ENCODE measurements at places on chromosomes 6 and 20.
A peak's percentile ranks its signal among the peaks of the same experiment; 100 is the strongest.

- no peak for DNase-seq
Measured at GRCh38 chr6:109348226-109348625, 34.0 kb downstream of the CD164 start.

- DNase-seq, result no peak
Measured at GRCh38 chr6:168192195-168192900, 113.3 kb upstream of the FRMD1 start.

GRCh38 chr6:109854541-109855308, 123.4 kb upstream of the GPR6 start:
- peak; percentile 75 for DNase-seq

GRCh38 chr6:36777801-36778200, 61.4 kb downstream of the CPNE5 start:
- no peak for DNase-seq

DNA sequence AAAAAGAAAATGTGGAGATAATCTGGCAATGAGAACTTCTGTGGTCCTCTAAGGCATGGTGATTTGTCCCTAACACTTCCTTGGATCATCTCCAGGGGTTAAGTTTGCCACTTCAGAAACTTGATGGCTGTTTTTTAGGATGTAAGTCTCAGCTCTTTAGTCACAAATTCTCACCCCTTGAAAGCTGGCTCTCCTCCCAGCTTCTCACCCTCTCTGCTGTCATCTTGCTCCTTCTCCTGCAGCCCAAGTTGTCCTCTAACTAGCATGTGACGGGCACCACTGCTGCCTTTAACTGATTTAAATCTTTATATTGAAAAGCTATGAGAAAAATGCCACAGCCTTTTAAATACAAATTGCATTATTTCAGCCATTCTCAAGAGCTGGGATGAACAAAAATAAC, 107.8 kb downstream of the MAP3K5 start:
- DNase-seq, result no peak

DNA sequence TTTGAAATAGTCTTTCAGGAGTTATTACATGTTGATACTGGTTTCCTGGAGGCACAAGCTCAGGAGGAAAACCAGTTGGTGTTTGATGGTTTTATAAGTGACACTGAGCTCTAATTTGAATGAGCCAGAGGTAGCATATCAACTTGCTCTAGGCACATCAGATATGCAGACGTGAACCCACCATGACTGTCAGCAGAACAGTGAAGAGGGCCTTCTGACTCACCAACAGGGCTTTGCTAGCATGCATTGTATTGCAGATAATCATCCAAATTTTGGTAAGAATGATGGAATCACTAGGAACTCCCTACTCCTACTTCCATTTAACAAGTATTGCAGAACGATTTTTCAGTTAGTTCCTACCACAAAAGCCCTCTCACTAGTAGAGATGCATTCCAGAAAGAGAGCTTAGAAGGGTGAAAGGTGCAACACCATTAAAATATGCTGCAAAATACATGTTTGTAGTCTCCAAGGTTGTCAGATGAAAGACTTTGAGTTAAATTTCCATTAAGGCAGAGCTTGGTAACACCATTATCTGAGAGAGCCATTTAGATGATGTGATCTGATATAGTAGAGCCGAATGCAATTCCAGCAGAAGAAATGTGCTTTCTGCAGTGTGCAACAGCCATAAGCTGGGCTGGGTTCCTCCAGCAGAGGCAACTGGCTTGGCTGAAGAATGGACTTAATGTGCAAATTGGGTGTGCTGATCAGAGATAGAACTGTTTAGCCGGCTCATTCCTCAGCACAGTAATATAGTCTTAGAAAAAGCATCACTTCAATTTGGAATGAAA, 968.7 kb upstream of the ADGRB3 start:
- no peak for DNase-seq

DNA sequence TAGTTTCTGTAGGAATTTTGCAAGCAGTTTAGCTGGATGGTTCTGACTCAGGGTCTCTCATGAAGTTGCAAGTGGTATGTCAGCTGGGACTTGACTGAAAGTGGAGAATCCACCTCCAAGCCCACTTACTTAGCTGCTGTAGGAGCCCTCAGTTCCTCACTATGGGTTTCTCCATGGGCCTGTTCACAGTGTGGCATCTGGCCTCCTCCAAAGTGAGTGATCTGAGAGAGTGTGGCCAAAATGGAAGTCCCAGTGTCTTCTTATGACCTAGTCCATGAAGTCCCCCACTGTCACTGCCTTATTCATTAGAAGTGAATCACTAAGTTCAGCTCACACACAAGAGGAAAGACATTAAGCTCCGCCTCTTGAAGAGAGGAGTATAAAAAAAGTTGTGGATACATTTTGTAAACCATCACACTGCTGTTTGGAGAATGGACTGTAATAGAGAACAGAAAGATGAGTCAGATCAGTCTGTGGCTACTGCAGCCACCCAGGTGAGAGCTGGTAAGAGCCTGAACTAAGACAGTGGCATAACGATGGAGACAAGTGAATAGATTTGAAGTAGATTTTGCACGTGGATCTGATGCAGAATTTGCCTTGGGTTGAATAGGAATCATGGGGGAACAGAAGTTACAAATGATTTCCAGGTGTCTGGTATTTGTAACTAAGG, 4.9 kb upstream of the NELFCD start:
- DNase-seq, result no peak

Measured in iPS DF 19.7 (cell line).